CD4-positive, alpha-beta T cell treated with Interleukin-10 for 1 hour (primary cell): ENCODE measurements at places on chromosomes 2 and 18.

- DNase-seq = no peak
Observed at GRCh38 chr2:70658476-70658875, 104.8 kb upstream of the TGFA start.

- DNase-seq = no peak
Observed at GRCh38 chr2:30871980-30872789, 64.9 kb upstream of the CAPN13 start.

DNA sequence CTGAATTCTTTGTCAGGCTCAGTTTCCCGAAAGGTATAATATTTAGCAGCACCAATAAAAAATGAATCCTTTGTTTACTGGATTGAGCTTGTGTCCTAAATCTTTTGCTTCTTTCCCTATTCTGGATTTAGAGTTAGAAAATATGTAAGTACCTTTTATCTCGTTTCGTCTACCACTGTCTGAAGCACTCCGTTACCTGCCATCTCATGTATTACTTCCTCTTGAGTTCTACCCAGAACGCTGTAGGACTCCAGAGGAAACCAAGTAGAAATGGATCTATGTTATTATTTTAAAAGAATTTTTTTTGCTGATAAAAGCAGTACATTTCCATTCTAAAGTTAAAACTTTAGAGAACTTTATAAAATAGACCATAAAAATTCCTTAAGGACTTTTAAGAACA lies 13.5 kb downstream of the ANKRD12 start:
- DNase-seq = no peak

- no peak for DNase-seq
Observed at GRCh38 chr18:59220784-59221765, 1.1 kb downstream of the GRP start.

GRCh38 chr2:145374165-145374564 lies 854.2 kb upstream of the ZEB2 start:
- no peak for DNase-seq

DNA sequence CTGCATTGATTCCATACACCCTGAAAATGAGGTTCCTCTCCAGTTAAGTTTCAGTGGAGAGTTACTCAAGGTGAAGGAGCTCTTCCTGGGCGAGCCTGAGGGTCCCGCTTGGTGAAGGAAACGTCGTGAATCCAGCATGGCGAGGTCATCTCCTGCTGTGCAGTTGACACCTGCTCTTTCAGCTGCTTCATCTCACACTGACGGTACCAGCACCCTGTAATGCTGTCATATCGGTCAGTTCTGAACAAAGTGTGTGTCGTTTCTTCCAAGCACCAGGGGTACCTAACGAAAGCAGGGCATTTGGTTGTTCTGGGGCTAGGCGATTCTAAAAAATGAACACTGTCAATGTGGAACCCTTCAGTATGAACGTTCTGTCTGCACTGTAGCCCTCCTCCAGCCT lies 52.6 kb downstream of the ITGB1BP1 start:
- DNase-seq = no peak

DNA sequence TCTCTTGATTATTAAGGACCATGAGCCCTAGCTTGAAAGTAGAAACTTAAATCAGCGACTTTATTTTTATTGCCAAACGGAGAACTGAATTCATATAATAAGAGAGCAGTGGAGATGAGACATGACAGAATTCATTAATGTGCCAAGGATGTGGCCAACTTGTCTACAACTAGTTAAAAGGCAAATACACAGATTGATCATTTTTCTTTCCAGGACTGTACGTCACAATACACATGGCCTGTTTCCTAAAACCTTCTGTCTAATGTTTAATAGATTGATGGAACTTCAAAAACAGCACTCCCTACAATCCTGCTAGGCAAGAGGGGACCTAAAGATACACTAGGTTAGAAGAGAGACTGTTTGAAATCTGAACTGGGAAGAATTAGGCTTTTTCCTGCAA lies 647.8 kb downstream of the SATB2 start:
- no peak for DNase-seq

DNA sequence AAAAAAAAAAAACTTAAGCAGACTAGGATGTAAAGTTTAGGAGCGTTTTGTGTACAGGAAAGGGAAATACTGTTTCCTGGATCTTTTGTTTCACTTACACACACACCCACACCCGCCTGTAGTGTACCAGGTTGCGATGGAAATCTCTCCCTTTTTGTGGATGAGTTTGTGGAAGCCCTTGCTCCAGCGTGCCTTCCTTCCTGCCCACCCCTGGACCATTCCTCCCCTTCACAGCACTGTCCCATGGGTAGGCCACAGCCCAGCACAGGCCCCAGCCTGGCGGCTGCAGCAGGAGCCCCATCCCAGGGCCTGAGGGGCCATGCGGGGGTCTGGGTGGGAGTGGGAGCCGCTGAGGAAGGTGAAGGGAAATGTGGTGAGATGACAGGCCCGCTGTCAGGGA lies 15.1 kb downstream of the MALL start:
- DNase-seq = no peak

- DNase-seq = no peak
Observed at GRCh38 chr2:172216477-172216876, 113.8 kb upstream of the DLX2 start.

GRCh38 chr2:108074150-108074549 lies 87.8 kb downstream of the SLC5A7 start:
- DNase-seq = no peak

DNA sequence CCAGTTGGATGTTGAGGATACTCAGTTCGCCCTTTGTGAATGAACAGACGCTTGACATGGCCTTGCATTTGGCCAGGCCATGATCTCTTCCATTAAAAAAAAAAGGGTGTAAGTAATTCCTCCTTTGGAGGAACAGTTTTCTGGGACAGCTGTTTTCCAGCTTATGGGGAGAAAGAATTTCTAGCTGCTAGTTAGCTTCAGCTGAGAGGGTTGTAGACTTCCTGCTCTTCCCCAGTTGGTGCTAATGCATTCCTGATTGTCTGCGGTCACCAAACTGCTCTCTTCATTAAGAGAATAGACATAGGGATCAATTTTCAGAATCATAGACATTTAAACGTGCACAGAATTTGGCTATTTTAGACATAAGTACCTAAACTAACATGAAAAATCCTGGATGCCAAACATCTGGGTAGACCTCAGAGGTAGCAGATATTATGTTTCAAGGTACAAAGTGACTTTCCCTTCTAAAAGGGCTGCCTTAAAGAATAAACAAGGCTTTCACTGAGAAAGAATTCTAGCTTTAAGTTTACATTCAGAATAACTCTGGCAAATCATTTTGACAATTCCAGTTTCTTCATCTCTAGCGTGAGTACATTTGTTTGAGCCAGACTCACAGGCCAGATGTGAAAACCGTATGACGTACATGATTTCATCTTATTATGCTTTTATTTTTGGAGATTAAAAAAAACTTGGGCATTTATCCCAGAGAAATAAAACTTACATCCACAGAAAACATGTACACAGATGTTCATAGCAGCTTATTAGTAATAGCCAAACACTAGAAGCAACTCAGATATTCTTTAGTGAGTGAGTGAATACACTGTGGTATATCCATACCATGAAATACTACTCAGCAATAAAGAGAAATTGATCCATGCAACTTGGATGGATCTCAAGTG lies 71.2 kb downstream of the MAIP1 start:
- no peak for DNase-seq

- no peak for DNase-seq
Observed at GRCh38 chr2:23446916-23447315, 61.9 kb downstream of the KLHL29 start.

GRCh38 chr2:42923580-42924417 lies 131.4 kb upstream of the HAAO start:
- no peak for DNase-seq

- no peak for DNase-seq
Observed at GRCh38 chr2:30235859-30236535, 4.7 kb downstream of the LBH start.

DNA sequence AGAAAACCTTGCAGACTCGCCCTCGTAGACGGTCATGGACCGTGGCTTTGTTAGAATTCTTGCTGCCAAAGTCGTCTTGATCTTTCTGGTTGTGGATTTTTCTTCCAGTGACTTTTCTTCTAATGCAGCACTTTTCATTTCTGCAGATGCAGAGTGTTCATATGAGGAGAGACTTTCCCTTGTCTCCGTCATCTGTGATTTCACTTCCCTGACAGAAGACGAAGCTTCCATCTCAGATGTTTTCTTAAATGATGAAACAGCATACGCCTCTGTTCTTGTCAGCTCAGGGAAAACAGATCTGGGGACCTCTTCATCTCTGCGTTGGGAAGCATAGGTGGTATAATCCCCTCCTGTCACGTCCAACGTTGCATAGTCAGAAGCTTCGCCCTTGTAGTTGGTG lies 50.9 kb downstream of the PLEKHA3 start:
- no peak for DNase-seq

GRCh38 chr2:209523867-209524266 lies 100.0 kb downstream of the MAP2 start:
- DNase-seq = no peak

DNA sequence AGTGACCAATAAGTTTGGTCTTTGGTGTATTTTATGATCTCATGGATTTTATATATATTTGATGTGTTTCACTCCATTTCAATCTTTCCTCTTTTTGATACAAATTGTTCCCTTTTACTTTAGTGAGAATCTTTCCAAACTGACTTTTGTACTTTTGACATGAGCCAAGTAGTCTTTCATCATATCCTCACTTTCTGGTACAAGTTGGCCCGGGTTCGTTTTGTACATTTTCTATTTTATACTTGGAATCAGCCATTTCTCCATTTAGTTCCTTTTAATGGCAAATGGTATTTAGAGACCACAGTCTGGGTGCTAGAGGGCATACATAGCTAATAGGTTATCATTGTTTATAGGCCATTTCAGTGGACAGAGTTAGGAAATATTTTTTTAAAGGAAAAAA lies 147.9 kb upstream of the MYO3B start:
- DNase-seq = no peak

DNA sequence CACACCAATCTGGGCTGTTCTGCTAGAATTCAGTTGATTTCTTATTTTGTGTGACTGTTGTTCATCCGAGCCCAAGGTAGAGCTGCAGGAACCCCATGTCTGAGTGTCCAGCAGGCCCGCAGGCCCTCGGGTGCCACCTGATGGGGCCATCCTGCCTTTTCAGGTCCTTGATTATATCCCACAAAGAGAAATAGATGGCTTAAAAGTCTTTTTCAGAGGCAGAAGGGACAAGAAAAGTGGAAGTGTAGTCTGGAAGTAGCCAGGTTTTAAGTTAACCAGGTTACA lies 52.2 kb downstream of the AGAP1 start:
- no peak for DNase-seq

- no peak for DNase-seq
Observed at GRCh38 chr2:207663870-207664545, 38.8 kb upstream of the METTL21A start.

GRCh38 chr2:32671885-32672533 lies 44.2 kb downstream of the TTC27 start:
- DNase-seq = no peak

GRCh38 chr2:183117226-183117625 lies 7.0 kb upstream of the NUP35 start:
- no peak for DNase-seq

DNA sequence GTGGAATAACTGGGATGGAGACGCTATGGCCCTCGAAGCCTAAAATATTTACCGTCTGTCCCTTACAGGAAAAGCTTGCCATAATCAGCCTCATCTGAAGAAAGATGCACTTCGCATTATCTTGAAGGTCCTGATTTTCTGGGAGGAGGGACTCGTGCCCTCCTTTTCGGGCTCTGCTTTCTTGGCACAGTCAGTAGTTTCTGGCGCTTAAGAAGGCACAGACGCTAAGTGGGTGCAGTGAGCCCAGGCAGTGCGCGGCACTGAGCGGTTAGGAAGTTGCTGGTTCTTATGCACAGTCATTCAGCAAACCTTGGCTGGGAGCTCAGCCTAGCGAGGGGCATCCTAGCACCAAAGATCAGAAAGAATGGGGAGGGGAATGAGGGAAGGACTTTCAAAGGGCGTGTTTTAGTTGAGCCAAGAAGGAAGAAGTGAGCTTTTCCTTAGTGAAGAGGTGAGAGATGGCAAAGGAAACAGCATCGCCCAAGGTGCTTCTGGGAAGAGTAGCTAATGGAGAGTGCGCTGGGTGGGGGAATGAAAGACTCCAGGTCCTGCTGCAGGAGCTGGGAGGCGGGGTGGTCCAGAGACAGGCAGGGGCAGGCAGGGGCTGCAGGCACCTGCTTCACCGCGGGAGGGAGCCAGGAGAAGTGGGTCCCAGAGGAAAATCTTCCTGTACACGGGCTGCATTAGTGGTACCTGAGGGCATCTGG lies 64.1 kb downstream of the ZCCHC2 start:
- DNase-seq = no peak

- no peak for DNase-seq
Observed at GRCh38 chr2:46003903-46004473, 293.2 kb upstream of the EPAS1 start.

DNA sequence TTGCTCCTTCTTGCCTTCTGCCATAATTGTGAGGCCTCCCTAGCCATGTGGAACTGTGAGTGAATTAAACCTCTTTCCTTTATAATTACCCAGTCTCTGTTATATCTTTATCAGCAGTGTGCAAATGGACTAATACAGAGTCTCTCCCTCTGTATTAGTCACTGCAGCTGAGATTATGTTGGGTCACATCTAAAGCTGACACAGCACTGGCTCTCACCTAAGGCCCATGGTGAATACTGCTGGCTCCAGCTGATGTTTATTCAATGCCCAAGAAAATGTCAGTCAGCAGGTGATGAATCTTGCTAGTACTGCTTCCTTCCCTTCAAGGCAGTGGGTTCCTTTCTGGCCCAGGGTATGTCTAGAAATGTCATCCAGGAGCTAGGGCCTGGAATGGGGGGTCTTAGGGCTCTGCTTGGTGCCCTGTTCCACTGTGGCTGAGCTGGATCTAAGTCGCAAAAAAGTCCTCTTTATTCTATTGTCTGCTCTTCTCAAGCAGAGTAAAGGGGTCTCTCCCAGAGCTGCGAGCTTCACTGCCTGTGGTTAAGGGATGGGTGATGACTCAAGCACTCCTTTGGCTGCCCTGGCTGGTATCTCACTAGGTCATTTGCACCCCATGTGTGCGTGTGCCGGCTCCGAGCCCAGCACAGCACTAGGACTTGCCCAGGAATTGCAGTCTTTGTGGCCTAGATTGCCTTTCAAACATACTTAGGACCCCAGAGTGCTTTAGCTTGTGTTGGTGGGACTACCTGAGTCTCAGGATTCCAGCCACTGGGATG lies 29.9 kb downstream of the PPP1R1C start:
- no peak for DNase-seq

- no peak for DNase-seq
Observed at GRCh38 chr2:111134055-111134454, 13.3 kb downstream of the BCL2L11 start.

- no peak for DNase-seq
Observed at GRCh38 chr2:140585016-140585415, 1545.8 kb downstream of the LRP1B start.

- DNase-seq = no peak
Observed at GRCh38 chr2:20531633-20532262, 84.9 kb downstream of the RHOB start.
